ENCODE measurements at places on chromosomes 5 and 9. TPM values are rescaled to one million over a fixed set of nuclear protein-coding genes. Genes with fewer than 3 reads are reported as not detected.

TNFSF15 gene
- 10.3 TPM for total RNA-seq

PCDHB4 gene
- 1.1 TPM for total RNA-seq

FAM151B gene
- 2.9 TPM for total RNA-seq

SPARC gene
- total RNA-seq = 15,667 TPM

PRDM9 gene
- total RNA-seq = not detected

C1QTNF2 gene
- total RNA-seq = 0.64 TPM

LCN12 gene
- total RNA-seq = not detected

DAB2IP gene
- 41.4 TPM for total RNA-seq

SLC6A19 gene
- total RNA-seq = not detected

CTSV gene
- total RNA-seq = 36.3 TPM

RAB3C gene
- 0.45 TPM for total RNA-seq

DBH gene
- not detected for total RNA-seq

RNF183 gene
- not detected for total RNA-seq

DNAJC18 gene
- total RNA-seq = 18.8 TPM

BAAT gene
- 8.9 TPM for total RNA-seq

PCDHGB6 gene
- total RNA-seq = 18.4 TPM

MARCOL gene
- not detected for total RNA-seq

UNC13B gene
- total RNA-seq = 30.5 TPM

ENTR1 gene
- 71.7 TPM for total RNA-seq
